ENCODE measurements at places on chromosomes 2 and 18.

DNA sequence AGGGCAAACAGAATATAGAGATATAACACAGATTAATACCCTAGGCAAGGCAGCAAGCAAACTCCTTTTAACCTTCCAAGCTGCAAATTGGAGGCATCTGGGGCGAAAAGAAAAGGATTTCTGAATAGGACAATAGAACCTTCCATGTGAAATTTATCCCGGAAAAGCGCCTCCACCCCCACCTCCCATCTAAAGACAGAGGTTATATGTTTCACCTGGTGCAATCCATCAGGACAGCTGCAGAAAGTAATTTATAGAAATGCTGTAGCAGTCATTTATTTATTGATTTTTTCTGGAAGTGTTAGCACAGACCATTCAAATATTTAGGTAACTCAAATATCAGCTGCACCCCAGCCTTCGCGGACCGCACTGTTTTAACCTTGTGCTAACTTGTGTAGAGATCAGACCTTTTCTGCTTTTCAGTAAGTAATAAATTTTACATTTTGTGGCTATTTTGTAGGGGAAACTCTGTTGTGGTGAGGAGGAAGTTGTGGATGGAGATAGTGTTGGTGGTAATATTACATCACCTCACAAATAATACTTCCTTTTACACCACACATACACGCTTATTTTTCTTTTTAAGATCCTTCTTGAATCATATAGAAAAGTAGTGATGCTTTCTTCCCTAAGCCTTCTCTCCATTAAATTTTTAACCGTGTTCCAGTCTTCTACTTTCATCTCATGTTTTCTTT lies 919.3 kb upstream of the CDH2 start:
- no peak for DNase-seq

DNA sequence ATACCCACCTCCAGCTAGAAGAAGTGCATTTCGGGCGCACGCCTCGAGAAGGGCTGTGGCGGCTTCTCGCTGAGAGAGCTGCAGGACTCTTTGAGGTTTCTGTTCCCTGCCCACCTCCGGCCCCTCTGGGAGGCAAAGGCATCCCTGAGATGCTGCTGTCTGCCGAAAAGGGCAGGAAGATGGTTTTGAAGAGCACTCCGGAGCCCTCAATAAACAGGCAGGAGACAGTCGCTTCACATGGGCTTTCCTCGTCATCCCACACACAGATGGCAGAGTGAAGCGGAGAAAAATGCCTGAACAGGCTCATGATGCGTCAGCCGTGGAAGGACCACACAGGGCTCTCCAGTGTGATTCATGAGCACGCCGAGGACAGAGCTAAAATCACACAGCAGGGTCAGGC lies 25.4 kb upstream of the GLI2 start:
- DNase-seq = peak; percentile 41

DNA sequence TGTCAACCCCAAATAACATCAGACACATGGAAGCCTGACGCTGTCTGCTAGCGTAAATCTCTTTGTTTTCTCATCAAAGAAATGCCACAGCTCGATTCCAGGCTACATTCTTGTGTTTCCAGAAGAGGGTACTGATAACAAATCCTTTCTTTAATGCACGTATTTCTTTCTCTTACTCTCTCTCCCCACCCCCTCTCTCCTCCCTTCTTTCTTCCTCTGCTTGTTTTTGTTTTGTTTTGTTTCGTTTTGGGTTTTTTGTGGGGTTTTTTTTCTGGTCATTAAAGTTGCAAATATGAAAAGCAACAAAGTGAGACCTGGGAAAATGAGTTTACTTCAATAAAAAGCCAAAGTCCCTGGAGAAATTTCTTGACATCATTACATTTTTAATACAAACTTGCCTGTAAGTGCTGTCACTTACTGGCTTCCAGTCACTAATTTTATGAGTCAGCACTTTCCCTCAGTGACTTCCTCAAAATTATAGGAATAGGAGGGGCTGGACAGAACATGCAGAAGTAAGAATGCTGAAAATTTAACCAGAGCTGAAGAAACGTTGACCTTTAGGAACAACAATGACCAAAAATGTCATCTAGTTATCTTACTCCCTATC lies 106.7 kb upstream of the NABP1 start:
- DNase-seq = no peak

DNA sequence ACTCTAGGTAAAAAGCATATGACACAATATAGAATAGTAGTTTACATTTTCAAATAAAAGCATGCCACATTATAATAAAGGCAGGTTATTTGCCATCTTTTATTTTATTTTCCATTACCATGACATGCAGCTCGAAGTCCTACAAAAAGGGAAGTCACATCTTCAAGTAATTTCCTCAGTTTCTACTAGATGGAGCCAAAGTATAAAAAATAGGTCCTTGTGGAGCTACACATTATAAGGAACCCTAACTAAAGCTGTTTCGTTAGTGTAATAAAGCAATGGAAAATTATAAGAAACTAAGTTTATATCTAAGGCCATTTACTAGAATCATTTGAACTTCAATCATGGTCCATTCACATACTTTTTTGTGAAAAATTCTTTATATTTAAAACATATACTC lies 674.5 kb downstream of the KCNJ3 start:
- no peak for DNase-seq

DNA sequence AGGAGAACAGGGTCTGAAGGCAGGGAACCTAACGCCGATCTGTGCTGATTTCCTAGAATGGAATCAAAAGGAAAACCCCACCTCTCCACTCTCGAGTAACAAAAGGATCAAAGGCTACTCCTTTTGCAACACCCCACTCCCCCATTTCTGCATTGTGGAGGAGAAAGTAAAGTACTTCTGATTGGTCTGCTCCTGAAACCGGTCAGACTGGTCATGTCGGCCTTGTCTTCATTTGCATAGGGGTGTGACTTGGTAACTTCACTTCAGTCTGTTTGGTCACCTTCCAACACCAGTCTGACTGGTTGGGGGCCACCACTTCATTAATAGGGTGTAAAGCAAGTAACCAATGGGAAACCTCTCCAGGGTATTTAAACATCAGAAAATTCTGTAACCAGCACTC lies 771.9 kb downstream of the ERBB4 start:
- peak; percentile 36 for DNase-seq

DNA sequence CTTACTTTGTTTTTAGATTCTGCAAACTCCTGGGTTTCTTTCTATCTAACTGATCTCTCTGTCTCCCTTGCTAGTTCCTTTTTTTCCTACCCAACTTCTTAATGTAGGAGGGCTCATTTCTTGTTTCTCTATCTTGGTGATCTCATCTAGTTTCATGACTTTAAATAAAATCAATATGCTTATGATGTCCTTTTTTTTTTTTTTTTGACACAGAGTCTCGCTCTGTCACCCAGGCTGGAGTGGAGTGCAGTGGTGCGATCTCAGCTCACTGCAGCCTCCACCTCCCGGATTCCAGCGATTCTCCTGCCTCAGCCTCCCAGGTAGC lies 42.2 kb upstream of the IL1RL1 start:
- DNase-seq = no peak

- DNase-seq = no peak
Observed at GRCh38 chr18:74652392-74652988, 54.8 kb downstream of the ZNF407 start.

DNA sequence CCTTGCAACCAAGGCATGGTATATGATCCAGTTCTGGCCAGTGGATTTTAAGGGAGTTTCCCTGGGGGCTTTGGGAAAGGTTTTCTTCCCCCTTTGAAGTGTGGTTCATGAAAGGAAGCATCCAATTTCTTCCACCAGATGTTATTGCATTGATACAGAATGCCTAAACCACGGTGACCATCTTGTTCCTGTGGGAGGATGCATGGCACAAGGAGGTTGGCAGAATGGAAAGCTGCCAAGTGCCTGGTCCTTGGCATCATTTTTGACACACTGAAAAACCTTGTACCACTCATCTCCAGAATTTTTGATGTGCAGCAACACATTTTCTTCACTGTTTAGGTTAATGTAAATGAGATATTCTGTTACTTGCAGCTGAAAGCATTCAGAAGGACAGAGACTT lies 55.2 kb upstream of the CXCR4 start:
- DNase-seq = no peak

GRCh38 chr18:76988827-76989646 lies 143.5 kb downstream of the MBP start:
- no peak for DNase-seq

GRCh38 chr2:59732871-59733566 lies 820.4 kb downstream of the BCL11A start:
- DNase-seq = peak; percentile 10

DNA sequence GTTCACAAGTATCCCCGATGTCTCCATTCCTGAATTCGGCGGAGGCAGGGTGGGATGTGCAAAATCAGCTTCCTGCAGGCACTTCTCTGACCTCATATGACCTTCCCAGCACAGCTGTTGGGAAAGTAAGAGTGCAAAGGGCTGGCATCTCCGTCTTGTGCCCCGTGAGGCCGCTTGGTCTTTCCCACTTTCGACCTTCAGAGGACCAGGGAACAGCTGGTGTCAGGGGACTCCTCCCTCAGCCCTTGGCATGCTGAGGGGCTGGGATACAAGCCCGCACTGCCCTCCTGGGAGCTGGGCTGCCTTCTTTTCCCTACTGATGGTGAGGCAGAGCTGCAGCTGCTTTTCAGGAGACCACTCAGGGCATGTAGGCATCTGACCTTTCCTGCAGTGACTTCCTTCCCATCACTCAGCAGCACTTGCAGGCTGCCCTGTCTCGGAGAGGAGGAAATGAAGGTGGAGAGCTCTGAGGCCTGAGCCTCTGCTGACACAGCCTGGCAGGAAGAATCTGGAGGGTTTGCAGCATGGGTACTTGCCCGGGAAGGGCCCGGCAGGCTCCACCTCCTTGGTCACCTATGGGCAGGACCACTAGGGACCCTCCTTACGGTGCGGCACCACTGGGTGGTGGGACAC lies 277.2 kb upstream of the HS6ST1 start:
- no peak for DNase-seq

- DNase-seq = no peak
Observed at GRCh38 chr2:35185861-35186412, 1169.6 kb upstream of the CRIM1 start.

- no peak for DNase-seq
Observed at GRCh38 chr2:38737925-38738324, 13.2 kb downstream of the SRSF7 start.

- no peak for DNase-seq
Observed at GRCh38 chr2:97267411-97268074, 154.6 kb downstream of the ANKRD36 start.

Data from WTC11 (cell line).